Left cardiac atrium (tissue), 4 donors: ENCODE measurements at places on chromosomes 11 and 22.

- no peak for DNase-seq
Measured at GRCh38 chr11:9141186-9141585, 49.8 kb upstream of the SCUBE2 start.

DNA sequence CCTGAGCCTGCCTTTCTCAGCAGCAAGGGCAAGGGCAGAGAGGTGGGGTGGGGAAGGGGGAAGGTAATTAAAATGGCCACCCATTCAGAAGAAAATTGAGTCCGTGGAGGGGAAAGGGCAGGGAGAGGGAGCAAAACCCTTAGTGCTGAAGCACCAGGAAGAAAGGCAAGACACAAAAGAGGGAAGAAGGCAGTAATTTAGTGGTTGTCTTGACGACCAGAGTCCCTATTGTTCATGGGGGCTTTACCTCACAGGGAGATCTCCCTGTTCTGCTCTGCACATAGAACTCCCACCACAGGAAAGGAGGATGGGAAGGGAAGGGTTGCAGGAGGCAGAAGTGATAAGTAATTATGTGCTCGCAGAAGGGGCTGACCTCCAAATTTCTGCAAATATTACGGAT is 23.4 kb downstream of the SNX19 start:
- no peak for DNase-seq

GRCh38 chr22:49906799-49907290 is 11.4 kb downstream of the ALG12 start:
- DNase-seq, result no peak

- DNase-seq, result no peak
Measured at GRCh38 chr11:23551706-23552105, 691.4 kb upstream of the CCDC179 start.

- no peak for DNase-seq
Measured at GRCh38 chr11:96264364-96264763, 78.6 kb downstream of the MAML2 start.

DNA sequence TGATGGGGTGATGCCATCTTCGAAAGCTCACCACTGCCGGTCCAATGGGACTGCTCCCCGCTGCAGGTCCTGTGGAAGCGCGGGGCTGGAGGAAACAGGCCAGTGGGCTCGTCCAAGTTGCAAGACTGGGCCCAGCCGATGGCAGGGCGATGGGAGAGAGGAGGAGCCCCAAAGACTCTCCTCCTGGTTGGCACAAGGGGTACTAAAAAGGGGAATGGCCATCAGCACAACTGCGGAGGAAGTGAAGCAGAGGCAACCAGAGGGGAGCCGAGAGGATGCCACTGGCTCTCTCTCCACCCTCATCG is 357.1 kb downstream of the SHANK2 start:
- no peak for DNase-seq

- DNase-seq, result no peak
Measured at GRCh38 chr11:122918734-122919133, 36.2 kb downstream of the JHY start.

GRCh38 chr11:76551400-76551799 is 106.6 kb downstream of the EMSY start:
- DNase-seq, result no peak

GRCh38 chr22:19680287-19680881 is 33.9 kb upstream of the SEPTIN5 start:
- DNase-seq, result no peak
